ENCODE measurements at places on chromosomes 11 and 22. TPM values are rescaled to one million over a fixed set of nuclear protein-coding genes. Genes with fewer than 3 reads are reported as not detected.

- DNase-seq = no peak
These were observed 5.5 kb downstream of the FGF19 start for GRCh38 chr11:69698362-69698761.

GRCh38 chr11:101912823-101913284 lies 2.0 kb upstream of the CEP126 start:
- no peak for DNase-seq

The MB gene
- total RNA-seq = 12.8 TPM

The SSH3 gene
- total RNA-seq = 79.3 TPM

The FOLR1 gene
- total RNA-seq = not detected

The PACSIN3 gene
- total RNA-seq = 2.2 TPM

The CD3E gene
- 6.7 TPM for total RNA-seq

GRCh38 chr22:30667107-30667493 lies 575 bp downstream of the DUSP18 start:
- DNase-seq = peak; percentile 72

DNA sequence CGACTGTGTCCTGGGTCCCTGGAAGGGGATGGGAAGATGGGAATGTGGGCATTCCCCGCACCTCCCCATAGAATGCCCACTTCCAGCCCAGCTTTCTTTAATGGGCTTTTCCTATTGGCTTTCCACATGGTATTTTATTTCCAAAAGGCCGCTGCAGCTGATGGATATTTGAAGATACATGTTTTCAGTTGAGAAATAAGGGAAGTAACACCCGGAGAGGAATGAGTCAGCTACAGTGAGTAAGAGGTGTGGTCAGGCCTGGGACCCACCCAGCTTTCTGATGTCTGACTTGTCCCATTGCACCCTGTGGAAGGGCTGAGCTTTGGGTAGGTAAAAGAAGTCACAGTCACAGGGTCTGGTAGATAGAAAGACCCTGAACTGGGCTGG lies 476.9 kb downstream of the MIAT start:
- DNase-seq = no peak

- DNase-seq = no peak
These were observed 36.4 kb downstream of the DKK3 start for GRCh38 chr11:11971906-11972547.

The SIK2 gene
- 23.8 TPM for total RNA-seq

DNA sequence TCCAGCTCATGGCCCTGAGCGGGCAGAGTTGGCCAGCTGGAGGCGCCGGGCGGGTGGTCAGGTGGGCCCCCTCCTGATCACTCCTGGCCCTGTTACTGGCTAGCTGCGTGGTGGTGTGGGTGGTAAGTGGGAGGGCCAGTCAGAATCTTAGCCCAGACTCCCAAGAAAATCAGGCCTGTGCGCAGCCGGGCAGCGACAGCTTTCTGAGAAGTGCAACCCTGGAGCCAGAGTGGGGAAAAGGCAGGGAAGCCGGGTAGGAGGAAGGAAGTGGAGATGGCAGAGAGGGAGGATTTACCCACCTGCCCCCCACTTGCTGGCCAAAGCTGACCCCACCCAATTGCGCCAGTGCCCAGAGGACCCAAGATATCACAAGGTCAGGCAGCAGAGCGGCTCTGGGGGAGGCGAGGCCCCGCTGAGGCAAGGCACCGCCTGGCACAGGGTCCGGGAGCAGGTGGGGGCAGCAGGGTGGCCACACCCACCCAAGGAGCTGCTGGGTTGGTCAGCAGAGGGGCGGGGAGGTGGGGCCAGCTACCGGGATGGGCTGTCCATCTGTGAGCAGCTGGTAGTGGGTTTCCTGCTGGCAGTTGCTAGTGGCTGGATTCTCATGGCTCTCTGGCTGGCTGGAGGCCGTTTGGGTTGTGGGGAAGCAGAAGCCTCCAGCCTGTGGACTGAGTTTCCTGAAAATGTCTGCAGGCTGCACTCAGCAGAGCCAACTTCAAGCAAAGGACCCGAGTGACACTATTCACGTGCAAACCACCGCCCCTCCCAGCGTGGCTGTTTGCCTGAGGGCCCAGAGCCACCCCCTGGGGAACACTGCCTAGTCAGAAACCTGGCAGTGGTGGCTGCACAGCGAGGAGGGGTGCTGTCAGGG lies 196.4 kb downstream of the IGLL1 start:
- DNase-seq = no peak

GRCh38 chr11:134714021-134714656 lies 302.1 kb upstream of the B3GAT1 start:
- DNase-seq = no peak

The NAALADL1 gene
- 34.1 TPM for total RNA-seq

- no peak for DNase-seq
These were observed 24.7 kb downstream of the OR8B2 start for GRCh38 chr11:124359566-124359965.

The PDGFB gene
- total RNA-seq = 2.7 TPM

- no peak for DNase-seq
These were observed 39.8 kb upstream of the MTNR1B start for GRCh38 chr11:92929653-92930052.

GRCh38 chr11:120871924-120872323 lies 152.0 kb upstream of the TBCEL start:
- DNase-seq = no peak

The SLC43A1 gene
- 7.1 TPM for total RNA-seq

DNA sequence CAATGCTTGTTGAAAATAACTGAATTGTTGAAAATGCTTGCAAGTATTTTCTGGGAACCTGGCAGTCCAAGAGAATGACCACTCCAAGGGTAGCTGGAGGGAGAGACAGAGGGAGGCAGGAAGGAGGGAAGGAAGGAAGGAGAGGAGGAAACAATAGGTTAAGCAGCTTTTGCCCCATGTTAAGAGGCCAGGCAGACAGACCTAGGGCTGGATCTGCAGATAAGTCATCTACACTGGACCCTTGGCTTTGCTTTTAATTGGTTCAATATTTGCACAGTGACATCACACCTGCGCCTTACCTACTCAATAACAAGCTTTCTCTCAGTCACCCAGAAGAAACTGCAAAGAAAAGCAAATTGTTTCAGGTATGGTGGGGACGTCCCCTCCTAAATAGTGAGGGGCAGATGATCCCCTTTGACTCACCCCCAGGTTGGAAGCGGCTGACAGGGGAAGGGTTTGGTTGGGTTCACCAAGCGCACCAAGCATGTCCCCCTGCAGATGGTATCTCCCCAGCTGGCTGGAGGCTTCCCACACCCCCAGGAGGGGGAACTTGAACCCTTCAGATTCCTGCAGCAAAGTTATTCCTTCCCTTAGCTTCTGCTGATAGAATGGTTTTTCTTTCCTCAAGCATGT lies 24.3 kb downstream of the MYH9 start:
- DNase-seq = no peak

GRCh38 chr11:43967661-43968060 lies 25.2 kb downstream of the C11orf96 start:
- no peak for DNase-seq

GRCh38 chr11:69122630-69123431 lies 32.9 kb upstream of the SMIM38 start:
- peak; percentile 83 for DNase-seq

GRCh38 chr11:17743026-17743807 lies 8.6 kb downstream of the KCNC1 start:
- DNase-seq = no peak

The MUC5B gene
- total RNA-seq = 258 TPM

GRCh38 chr11:50073113-50074105 lies 40.7 kb downstream of the OR4C45 start:
- DNase-seq = no peak

DNA sequence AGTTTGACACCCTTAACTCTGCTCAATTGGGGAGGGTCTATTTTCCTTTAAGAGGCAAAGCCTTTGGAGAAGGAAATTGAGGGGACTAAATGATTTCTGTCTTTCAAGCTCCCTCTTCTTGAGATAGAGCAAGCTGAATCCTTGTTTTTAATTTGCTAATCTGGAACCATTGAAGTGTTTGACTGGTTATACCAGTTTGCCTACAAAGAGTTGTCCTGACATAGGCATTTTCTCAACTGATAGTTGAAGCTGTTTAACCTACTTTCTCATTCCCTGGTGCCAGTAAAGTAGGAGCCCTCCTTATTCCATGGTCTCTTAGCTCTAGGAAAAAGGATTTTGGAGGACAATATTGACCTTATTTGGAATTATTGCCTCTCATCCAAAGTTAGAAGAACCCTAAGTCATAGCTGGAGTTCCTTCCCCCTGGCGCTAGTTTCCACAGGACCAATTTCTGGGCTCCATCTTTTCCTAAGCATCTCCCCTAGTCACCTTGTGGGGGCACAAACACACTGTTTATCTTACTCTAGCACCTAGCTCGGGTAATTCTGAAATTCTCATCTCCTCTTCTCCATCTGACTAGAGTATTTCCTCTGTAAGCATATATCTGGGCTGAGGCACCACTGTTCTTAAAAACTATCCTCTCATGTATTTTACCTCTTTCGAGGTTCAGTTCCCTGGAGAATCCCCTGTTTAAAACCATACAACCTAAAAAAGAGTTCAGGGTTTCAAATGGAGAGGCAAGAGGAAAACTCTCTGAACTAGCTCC lies 7.4 kb downstream of the ZDHHC5 start:
- no peak for DNase-seq

DNA sequence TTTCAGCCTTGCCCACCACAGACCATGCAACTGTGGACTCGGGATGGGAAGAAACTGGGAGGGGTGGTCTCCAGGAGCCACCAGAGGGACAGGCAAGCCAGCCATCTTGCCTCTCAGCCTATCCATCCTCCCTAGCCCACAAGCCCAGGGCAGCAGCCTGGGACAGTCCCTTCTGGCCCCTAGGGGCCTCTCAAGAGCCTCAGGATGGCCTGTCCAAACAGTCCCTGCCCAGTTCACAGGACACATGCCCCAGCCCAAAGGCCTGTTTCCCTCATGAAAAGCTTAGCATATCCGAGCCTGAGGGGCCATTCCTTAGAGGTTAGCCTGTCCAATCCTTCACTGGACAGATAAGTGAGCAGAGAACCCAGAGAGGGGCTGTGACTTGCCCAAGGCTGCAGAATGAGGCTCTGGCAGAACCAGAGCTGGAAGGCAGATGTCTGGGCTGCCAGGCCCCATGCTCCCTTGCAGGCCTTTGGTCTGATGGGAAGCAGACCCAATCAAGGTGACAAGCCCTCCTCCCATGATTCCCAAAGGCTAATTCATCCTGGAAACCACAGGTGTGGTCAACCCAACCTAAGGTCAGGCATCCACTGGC lies 28.2 kb downstream of the LRRC10B start:
- DNase-seq = no peak

- peak; percentile 56 for DNase-seq
These were observed at the start of gene TEX54 for GRCh38 chr11:62832336-62833234. TEX54 (minus strand) TSS chr11:62832841.

DNA sequence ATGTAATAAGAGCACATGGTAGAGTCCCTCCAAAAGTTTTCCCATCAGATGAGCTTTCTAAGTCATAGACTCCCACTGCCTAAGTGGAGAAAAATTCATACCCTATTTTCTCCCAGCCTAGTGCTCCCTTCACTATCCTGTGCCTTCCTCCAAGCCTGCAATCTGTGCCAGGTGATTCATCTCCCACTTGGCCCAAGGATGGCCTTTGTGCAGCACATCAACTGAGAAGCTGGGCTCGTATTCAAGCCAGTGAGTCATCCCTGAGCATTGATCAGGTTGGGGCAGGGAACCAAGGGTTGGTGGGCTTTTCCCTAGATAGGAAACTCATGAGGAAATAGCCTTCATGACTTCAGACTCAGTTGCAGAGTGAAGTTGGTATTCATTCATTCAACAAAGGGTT lies 64.6 kb downstream of the PANX1 start:
- DNase-seq = no peak

- no peak for DNase-seq
These were observed 248.8 kb downstream of the TBC1D22A start for GRCh38 chr22:47011131-47011858.

GRCh38 chr11:131476266-131476665 lies 105.9 kb downstream of the NTM start:
- no peak for DNase-seq

GRCh38 chr22:44050766-44051355 lies 26.8 kb downstream of the PARVB start:
- DNase-seq = no peak

DNA sequence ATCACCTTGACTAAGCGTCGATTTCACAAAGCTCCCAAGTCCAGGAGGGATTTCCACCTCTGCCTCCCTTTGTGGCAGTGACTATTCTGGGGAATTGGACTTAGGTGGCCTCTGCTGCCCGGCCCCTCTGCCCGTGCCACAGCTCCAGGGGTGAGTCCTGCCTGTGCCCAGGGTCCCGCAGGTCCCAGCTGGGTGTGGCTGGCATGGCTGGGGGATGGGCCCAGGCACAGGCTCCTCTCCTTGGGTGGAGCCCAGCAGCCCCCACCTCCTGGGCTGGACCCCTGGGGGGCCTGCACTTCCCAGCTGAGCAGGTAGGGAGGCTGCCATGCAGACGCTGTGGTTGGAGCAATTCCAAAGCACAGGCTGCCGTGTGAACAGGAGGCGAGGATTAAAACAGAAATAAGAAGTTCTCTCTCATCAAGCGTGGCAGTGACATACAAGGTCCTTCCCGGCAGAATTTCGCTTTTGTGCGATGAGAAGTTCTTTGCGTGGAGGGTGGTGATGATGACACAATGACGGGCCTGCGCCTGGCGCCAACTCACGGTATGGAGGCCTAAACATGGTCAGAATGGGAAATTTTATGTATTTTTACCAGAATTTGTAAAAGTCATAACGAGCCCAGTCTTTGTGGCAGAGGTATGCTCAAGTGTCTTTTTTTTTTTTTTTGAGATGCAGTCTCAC lies 107.3 kb downstream of the BRD1 start:
- no peak for DNase-seq

The ACTN3 gene
- not detected for total RNA-seq

GRCh38 chr22:19815093-19815822 lies 39.4 kb downstream of the GNB1L start:
- no peak for DNase-seq

The ACO2 gene
- total RNA-seq = 271 TPM

DNA sequence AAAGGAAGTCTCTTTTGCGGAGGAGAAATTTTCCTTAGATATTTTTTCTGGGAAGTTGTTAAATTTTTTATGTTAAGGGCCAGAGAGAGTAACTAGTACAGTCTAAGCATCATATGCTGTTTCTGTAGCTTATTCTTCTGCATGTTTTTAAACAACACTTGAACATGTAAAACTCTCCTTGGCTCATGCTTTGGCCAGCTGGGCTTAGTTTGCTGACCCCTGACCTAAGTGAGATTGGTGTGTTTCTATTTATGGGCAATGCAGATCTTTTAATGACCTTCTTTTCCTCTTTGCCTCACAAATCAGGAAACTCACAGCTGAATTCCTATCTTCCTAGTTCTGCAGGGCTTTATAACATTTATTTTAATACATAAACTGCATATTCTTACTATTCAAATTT lies 942.5 kb downstream of the OPCML start:
- DNase-seq = no peak

DNA sequence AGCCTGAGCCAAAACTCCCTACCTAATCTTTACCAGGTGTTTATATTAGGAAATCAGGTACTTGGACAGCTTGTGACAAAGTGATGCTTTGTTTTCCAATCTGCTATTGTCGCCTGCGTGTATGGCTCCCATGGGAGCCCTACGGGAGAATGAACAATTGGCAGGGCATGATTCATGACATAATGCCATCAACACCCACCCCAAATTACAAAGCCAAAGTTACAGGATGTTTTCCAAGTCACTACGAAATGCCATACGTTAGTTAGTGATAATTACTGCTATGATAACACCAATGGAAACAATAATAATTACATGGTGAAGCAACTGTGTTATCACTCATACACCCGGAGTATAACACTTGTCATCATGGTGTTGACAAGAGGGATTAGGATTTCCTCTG lies 226.4 kb downstream of the FAM181B start:
- no peak for DNase-seq
